ENCODE measurements at places on chromosomes 11 and 22.

GRCh38 chr11:117465236-117465997 lies 137.8 kb downstream of the CEP164 start:
- no peak for DNase-seq

DNA sequence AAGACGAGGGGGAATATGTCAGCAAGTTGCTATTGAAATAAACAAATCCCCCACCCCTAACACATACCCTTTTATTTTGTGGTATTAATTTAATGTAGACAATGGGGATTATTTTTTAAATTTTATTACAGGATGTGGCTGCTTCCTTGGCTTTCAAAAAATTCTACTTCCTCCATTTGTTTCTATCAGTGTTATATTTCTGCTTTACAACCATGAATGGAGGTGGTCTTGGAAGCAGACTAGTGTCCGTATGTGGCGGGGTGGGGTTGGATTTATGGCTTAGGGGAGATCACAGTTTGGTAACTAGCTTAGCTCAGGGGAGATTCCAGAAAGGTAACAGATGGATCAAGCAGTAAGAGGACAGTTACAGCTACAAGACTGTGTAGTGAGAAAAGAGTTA lies 39.3 kb upstream of the PICALM start:
- no peak for DNase-seq

DNA sequence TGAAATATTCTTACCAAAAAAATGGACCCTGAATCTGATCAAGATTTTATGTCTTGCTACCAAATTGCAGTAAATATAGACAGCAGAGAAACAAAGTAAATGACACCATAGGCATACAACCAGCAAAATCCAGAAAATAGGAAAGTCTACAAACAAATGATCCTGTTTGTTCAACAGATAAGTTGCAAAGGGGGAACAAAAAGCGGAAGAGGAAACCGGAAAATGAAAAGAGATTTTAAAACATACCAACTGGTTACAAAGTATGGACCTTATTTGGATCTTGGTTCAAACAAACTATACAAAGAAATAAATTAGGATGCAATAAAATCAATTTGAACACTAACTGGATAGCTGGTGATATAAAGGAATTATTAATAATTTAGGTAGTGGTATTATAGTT lies 92.0 kb downstream of the TMPRSS5 start:
- DNase-seq: no peak

DNA sequence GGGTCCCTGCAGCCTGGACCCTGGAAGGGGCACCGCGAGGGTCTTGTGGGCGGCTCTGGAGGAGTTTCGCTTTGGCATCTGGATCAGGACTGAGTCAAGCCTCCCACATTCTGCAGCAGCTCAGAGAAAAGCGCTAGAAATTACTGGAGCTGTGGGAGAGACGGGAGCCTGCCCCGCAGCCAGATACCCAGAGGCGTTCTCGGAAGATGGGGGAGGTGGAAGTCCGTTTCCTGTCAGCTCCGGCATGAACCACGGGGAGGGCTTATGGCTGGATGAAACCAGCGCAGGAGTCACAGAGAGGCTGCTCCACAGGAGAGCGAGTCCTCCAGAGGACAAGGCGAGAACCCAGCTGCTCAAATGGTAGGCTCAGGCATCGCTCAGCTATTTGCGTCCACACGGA lies 379.3 kb downstream of the OPCML start:
- no peak for DNase-seq

GRCh38 chr11:3929232-3929631 lies 73.8 kb downstream of the STIM1 start:
- DNase-seq: no peak

DNA sequence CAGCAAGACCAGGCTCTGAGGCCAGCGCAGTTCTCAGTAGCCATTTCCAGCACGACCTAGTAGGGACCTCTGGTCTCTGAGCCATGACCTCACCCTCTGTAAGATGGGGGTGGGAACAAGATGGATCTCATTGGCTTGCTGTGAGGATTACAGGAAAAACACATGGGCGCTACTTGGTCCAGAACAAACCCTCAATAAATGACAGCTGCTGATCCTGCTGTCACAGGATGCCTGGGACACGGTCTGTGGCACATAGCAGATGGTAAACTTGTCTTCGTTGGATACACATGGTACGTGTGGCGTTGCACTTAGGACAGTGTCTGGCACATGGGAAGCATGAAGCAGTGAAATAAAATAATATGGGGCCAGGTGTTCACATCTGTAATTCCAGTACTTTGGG lies 4.5 kb upstream of the KCTD17 start:
- DNase-seq: no peak

- no peak for DNase-seq
These were observed 727.4 kb downstream of the ETS1 start for GRCh38 chr11:127859941-127860354.

DNA sequence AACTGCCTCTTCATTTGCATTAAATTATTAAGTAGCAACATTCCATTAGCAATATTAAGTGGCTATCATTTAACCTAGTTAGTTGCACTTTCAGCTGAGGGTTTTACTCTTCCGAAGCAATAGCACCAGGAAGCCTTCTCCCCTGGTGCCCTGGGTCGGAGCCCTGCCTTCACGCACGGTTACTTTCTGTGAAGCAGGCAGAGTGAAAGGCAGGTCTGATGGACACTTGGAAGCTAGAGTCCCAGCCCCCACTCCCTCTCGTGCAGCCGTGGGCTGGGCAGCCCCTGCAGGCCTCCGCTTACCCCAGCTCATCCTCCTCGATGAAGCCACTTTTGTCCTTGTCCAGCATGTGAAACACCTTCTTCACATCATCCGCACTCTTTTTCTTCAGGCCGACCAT lies 2.0 kb downstream of the PVALB start:
- no peak for DNase-seq

DNA sequence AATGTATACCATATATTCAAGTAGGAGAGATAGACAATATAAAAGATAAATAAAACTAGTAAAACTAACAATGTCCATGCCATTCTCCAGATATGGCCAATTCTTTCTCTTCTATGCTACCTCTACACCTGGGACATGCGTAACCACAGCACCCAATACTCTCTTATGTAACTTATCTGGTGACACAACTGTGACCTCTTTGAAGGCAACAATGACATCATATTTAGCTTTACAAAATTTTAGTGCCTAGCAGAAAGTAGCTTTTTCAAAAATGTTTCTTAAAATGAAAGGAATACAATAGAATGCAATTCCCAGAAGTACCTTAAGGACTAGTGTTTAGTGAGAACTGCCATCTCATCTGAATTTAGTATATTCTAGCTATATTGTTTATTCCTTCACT lies 36.8 kb downstream of the CDON start:
- DNase-seq: no peak

GRCh38 chr11:84719935-84720577 lies 907.1 kb downstream of the DLG2 start:
- DNase-seq: no peak

GRCh38 chr22:38467438-38467903 lies 425 bp upstream of the KDELR3 start:
- no peak for DNase-seq

DNA sequence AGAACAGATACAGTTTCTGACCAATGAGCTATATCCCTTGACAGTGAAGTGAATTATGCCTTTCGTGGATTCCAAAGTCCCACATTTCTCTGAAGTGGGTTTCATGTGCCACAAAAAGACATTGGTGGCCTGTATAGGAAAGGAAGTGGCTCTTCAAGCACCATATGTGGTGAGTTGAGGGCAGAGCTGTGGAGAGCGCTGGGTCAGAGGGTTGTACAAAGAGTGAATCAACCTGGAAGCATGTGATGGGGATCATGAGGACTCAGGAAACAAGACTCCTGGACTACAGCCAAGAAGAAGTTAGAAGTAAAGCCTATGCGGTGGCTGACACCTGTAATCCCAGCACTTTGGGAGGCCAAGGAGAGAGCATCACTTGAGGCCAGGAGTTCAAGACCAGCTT lies 579 bp upstream of the SLC5A4 start:
- no peak for DNase-seq

GRCh38 chr11:113199866-113200265 lies 114.5 kb upstream of the TTC12 start:
- DNase-seq: no peak

- DNase-seq: no peak
These were observed 78.3 kb upstream of the LMO1 start for GRCh38 chr11:8341996-8342395.

DNA sequence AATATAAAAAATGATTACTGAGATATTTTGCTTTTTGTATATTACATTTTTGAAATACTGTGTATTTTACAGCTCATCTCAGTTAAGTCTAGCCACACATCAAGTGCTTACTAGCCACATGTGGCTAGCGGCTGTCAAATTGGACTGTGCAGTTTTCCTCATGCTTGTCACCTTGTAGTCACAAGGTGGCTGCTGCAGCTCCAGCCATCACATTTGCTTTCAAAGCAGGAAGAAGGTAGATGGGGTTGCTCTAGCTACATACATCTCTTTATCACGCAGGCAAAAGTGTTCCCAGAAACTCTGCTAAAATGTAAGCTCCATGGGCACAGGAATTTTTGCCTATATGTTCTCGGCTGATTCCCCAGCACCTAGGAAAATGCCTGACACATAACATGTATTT lies 61.5 kb downstream of the MICAL2 start:
- no peak for DNase-seq

DNA sequence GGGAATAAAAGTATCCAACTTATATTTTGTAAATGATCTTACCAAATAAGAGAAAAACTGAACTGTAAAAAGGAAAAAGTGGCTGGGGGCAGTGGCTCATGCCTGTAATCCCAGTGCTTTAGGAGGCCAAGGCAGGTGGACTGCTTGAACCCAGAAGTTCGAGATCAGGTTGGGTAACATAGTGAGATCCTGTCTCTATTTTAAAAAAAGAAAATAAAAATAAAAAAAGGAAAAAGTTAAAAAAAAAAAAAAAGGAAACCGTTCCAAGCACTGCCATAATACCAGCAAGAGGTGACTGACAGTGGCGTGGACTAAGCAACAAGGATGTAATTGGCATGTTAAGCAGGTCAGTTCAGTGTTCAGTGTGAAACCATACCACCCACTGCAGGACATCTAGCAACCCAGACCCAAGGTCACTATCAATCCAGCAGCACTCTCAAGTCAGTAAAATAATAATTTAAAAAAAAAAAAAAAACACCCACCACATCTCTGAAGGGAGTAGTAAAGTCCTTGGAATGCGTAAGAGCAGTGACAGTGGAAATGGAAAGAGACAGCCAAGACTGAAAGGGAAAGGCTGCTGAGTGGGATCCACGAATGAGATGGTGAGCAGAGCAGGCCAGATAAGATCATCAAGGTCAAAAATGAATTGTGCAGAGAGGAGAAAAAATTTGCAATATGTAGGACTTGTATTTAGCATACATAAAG lies 43.6 kb downstream of the MAPK1 start:
- DNase-seq: no peak

DNA sequence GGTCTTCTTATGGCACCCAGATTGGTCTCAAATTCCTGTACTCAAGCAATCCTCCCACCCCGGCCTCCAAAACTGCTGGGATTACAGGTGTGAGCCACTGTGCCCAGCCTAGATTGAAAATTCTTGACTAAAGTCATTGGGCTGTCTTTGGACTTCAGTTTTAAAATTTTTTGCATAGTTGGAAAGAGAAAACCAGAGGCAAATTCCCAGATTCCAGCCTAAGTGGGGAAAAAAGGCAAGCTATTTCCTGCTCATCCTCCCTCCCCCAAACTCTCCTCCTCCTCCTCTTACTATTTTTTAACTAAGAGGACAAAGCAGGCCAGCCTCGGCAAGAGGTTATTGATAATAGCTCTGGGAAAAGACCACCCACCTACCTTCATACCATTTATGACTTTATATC lies 78.6 kb upstream of the CLMP start:
- no peak for DNase-seq

- no peak for DNase-seq
These were observed 1.4 kb downstream of the MDK start for GRCh38 chr11:46382646-46383403.

- no peak for DNase-seq
These were observed 359.1 kb downstream of the LUZP2 start for GRCh38 chr11:24855951-24856350.

DNA sequence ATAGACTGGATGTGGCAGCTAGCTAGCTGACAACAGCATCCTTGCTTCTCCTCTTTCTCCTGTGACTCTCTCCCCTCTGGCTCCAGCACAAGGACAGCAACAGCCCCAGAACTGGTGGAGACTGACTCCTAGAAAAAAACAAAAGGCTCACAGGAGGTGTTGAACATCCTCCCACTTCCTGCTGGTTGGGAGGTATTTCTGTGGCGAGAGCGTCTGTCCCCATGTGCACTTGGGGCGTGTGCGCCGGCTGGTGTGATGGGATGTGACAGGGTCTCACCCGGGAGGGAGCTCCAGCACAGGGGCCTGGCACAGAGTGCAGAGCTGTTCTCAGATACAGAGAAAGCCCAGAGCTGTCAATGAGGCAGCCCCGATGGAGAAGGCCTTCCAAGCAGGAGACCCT lies 107.2 kb upstream of the E2F8 start:
- DNase-seq: no peak

- no peak for DNase-seq
These were observed 296.7 kb upstream of the ANO5 start for GRCh38 chr11:21896216-21896615.

DNA sequence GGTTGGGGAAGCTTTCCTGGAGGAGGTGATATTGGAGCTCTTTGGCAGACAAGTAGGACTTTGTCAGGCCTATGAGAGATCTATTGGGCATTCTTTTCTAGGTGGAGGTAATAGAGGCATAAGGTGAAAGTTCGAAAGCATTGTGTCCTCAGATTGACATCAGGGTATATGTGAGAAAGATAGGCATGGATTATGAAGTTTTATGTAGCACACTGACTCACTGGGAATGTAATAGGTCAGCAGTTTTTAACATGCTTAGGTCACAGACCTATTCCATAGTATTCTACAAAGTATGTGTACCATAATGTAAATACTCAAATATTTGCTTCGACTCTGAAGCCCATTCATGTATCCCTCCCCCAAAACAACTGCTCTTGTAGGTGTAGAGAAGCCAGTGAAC lies 11.8 kb downstream of the HIKESHI start:
- no peak for DNase-seq

DNA sequence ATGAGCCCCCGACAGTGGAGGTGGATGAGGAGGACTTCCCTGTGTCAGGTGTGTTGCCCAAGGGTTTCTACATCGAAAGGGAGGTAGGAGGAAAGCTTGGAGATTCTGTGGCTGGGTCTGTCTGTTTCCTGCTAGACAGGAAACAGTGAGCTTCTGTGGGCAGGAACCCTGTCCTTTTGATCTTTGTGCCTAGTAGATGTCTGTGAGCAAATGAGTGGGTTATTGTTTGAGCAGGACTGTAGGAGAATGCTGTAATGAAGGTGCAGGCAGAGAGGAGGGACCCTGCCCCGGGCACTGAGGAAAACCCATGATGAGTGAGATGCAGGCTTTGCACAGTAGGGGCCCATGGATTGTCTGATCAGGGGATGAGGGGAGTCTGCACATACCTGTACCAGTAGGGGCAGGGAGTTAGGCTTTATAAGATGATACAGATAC lies 14.0 kb downstream of the USP35 start:
- DNase-seq: peak; percentile 30

Data from stimulated activated CD4-positive, alpha-beta T cell treated with anti-CD3 and anti-CD28 coated beads, Interleukin-2, amount 100 ng/mL, for 24 hours (primary cell).